ENCODE measurements at places on chromosomes 5 and 9. TPM values are rescaled to one million over a fixed set of nuclear protein-coding genes. Genes with fewer than 3 reads are reported as not detected.

DNA sequence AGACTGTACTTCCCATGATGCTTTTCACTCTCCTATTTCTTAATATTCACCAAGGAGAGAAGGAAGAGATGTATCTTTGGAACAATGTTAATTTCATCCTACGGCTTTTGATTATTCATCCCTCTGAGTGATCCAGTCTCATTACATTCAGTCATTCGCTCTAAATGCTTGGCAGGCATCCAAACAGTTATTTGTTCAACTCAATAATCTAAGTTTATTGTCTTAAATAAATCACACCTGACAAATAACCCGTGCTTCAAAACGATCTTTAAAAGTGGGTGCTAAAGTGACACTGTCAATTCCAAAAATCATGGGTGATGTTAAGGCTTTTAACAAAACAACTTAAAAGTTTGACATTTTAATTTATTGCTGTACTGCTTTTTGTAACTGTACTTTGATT lies 233.1 kb downstream of the RASEF start:
- no peak for DNase-seq

- no peak for DNase-seq
Measured at GRCh38 chr5:125023673-125024072, 277.2 kb upstream of the ZNF608 start.

DNA sequence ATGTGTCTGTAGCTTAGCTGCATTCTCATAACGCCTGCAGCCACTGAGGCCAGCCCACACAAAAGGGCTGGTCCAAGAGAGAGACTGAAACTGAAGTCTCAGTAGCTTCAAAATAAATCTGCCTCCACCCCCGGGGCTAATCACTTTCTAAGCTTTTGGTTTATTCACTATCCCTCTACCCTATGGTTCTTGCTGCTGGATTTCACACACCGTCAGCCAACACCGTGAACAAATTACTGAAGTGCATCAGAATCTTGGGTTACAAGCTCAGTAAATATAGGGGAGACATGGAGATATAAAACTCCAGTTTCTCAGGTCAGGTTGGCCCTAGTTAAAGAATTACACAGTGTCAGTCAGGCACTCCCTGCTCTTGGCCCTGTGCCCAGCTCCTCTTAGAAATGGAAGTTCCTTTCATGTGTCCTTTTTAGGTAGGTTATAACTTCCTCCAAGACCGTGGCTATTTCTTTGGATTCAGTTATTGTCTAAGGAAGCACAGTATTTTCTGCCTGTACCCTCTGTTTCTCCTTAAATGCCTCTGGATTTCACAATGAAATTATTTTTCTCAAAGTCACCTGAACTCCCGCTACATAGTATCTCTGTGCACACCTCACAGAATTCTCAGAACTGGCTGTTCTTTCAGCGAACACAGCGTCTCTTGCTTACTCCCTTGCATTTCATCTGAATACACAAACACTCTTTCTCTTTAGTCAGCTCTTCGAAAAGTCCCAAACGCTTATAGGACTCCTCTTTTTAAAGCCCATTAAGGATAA lies 112.5 kb downstream of the FAM174A start:
- DNase-seq: no peak

DNA sequence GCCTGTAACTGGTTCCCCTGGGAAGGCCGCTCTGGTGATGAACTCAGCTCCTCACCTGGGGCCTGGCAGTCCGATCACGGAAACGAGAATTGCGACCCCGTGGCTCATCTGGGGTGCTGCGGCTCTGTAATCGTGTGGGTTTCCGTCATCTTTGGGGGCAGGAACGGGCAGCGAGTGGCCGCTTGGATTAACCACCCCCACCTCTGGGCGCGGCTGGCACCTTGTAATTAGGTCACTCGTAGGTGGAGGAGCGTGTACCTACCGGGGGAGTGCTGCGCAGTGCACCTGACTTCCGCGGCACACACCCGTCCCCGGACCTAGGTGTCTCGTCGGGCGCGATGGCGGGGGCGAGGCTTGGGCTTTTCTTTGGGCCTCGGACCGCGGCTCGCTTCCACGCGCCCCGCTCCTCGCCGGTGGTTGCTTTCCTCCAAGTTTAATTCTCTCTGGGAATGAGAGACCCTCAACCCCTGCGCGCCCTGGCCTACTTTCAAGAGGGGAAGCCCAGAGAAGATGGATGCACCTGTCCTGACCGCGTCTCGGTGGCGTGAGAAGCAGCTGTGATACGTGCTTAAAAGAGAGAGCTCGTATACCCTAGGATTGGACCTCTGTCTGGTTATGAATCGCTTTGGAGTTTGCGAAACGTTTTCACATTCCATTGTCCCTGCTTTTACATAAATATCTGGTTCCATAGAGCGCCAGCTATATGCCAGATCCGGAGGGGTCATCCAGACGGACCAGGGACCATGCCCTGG lies 744 bp upstream of the PPP2CA start:
- DNase-seq: no peak

DNA sequence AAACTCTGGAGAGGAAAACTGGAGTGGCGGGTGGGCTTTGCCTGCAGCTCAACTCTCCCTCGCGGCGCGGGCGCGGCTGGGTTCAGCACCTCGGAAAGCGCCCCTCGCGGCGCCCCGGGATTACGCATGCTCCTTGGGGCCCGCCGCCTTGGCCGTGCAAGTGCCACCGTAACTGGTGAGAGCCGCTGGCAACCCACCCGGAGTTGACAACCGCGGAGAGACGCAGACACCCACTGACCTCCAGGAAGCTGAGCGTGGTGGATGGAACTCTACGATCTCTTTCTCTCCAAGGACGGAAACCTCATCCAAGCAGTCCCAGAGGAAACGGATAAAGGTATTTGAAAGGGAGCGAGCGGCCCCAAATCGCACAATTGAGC lies 194 bp upstream of the RXFP3 start:
- no peak for DNase-seq

GRCh38 chr5:122473138-122473843 lies 161.3 kb downstream of the SNCAIP start:
- DNase-seq: no peak

GRCh38 chr5:145847499-145848497 lies 12.7 kb upstream of the PRELID2 start:
- DNase-seq: no peak

GRCh38 chr5:145562931-145563330 lies 272.2 kb downstream of the PRELID2 start:
- DNase-seq: no peak

DNA sequence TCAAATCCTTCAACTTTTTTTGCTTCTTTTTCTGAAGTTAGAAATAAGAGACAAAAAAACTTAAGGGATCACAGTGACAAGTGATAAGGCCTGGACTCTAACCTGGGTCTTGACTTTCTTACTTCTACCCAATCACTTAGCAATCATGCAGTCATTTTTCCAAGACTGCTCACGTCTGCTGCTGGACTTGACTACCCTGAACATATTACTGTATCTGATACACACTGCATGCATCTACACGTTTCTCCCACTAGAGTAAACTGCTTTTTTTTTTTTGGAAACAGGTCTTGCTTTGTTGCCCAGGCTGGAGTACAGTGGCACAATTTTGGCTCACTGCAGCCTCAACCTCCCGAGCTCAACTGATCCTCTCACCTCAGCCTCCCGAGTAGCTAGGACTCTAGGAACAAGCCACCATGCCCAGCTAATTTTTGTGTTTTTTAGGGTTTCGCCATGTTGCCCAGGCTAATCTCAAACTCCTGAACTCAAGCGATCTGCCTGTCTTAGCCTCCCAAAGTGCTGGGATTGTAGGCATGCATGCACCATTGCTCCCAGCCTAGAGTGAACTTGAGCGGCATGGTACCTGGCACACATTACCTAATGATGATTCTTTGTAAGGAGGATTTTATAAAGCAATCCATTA lies 7.4 kb downstream of the PLIN2 start:
- no peak for DNase-seq

- no peak for DNase-seq
Measured at GRCh38 chr5:66904189-66904588, 292.4 kb downstream of the CD180 start.

DNA sequence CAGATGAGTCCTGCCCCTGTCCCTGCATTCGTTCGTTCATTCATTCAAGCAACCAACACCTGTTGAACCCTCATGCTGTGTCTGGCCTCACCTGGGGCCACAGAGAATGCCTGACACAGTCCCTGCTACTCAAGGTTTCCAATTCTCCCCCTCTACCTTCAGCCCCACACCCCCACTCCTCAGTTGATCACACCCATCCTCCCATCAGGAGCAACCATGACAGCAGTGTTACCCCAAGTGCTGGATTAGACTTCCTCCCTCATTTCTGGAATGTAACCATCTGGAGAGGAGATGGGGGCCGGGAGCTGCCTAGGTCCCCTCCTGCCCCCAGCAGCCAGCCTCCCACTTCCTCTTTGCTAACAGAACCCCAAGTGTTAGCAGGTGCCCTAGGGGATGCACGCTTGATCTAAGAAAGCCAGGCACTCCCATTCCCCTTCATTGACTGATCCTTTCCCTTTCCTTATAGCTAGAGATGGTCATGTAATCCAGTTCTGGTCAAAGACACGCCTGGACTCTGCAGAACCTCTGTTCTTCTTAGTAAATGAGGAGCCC lies 57.2 kb downstream of the SMIM23 start:
- no peak for DNase-seq

- DNase-seq: no peak
Measured at GRCh38 chr5:56564541-56565282, 250.6 kb upstream of the MAP3K1 start.

- DNase-seq: no peak
Measured at GRCh38 chr9:27945386-27945785, 372.1 kb upstream of the C9orf72 start.

DNA sequence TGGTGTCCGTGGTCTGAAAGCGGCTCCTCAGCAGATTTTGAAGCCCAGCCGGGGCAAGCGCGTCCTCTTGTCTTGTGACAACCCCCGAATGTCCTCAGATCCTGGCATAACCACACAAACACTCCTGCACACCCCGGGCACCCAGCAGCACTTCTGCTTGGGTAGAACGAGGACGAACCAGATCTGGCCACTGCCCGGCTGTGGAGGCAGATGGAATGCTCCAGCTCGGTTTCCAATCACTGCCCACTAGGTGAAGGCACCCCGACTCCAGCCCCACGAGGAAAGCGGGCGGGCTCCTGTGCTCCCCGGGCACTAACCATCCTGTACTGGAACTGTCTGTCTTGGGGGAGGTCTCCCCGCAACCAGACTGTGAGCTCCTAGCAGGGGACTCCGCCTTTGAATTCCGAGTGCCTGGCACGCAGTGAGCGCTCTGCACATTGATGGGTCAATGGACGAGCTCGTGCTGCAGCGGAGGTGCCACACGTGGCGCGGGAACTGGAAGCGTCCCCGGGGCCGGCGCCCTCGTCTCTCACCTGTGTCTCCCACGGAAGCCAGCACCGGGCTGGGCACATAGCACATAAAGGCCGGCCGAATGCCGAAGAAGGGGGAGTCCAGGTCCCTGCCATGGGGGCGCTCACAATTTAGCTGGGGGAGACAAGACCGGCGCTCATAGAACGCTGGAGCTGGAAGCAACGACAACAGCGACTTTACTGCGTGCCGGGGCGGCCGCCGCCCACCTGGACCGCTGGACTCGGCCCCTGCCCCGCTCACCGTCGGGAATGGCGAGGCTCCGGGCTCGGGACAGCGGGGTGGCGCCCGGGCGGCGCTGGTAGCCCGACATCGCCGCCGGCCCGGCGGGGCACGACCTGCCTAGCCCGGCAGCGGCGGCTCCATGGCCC lies 608 bp downstream of the ENTR1 start:
- DNase-seq: no peak

DNA sequence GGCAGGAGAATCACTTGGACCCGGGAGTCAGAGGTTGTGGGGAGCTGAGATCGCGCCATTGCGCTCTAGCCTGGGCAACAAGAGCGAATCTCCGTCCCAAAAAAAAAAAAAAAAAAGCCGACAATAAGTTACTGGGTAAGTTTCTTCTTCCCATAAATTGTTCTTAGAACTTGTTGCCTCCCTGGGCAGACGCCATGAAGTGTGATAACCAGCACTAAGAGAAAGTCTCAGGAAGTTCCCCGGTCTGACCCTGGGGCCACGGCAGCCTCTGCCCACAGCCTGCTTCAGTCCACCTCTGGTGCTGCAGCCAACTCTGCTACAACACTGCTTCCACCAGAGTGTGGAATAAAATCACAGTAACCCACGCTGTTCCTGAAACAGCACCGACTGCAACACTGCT lies 19.1 kb downstream of the LPCAT1 start:
- no peak for DNase-seq

DNA sequence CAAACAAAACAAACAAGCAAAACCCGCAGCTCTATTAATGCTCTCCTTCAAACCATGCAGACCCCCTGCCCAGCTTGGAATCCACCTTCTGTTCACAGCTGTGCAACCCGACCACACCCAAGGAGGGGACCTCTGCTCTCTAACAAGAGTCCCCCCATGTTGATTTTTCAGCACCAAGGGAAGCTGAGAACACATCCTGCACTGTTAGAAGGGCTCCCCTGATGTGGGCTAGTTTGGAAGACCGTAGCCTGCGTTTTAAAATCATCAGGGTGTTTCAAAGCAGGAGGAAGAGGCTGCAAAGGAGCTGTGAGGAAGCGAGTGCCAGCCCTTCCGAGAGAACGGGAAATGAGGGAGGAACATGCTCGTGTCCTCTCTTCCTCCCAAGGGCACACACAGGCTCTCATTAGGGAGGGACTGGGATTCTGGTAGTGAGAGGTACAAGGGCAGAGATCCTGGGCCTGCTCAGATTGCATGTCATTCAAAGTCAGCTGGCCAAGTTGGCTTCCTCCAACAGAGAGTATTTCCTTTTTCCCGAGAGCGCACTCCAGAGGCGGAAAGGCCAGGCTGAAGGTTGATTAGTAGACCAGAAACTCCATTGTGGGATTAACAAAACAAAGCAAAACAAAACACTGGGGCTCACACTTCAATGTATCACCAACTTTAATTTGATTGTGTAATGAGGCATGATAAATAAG lies 185.9 kb downstream of the SEMA6A start:
- no peak for DNase-seq

- no peak for DNase-seq
Measured at GRCh38 chr5:31137676-31138075, 55.8 kb upstream of the CDH6 start.

DNA sequence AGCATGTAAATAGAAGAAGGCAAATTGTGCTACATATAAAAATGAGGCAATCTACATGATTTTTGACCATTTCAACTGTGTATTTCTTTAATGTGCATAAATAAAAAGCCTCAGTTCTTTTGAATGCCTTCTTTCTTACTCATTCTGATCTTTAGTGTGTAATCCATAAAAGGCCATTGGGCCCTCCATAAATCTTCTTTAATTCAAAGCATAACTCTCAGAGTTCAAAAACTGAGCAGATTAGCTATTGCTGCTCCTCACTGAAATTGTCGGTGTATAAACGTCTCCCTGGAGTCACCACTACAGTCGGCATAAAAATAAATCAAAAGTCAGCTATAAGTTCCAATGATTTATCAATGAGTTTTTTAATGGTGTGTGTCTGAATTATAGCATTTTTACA lies 45.3 kb upstream of the ADAMTSL1 start:
- no peak for DNase-seq

GRCh38 chr9:20478786-20479185 lies 143.5 kb downstream of the MLLT3 start:
- DNase-seq: no peak

GRCh38 chr5:67073045-67073680 lies 123.4 kb downstream of the CD180 start:
- DNase-seq: no peak

The EQTN gene
- total RNA-seq: not detected

The ARL10 gene
- total RNA-seq: 11.4 TPM

The ANKRD18B gene
- 2.0 TPM for total RNA-seq

The MYMK gene
- total RNA-seq: not detected

The DMRT2 gene
- 0.19 TPM for total RNA-seq

The ACTBL2 gene
- not detected for total RNA-seq

The LRRC19 gene
- total RNA-seq: not detected

The SLC25A48 gene
- not detected for total RNA-seq

The BTNL8 gene
- 0.43 TPM for total RNA-seq

The PRSS3 gene
- total RNA-seq: not detected

The RNF183 gene
- not detected for total RNA-seq

The TEK gene
- 21.0 TPM for total RNA-seq

The TMC1 gene
- 0.27 TPM for total RNA-seq

The FABP6 gene
- not detected for total RNA-seq

The MAMDC4 gene
- 11.0 TPM for total RNA-seq
